ENCODE measurements at places on chromosomes 16 and 17.
A peak's percentile ranks its signal among the peaks of the same experiment; 100 is the strongest.

- no peak for DNase-seq
Measured at GRCh38 chr17:2468270-2468669, 43.4 kb downstream of the METTL16 start.

- DNase-seq = no peak
Measured at GRCh38 chr17:55285340-55286301, 20.9 kb downstream of the HLF start.

DNA sequence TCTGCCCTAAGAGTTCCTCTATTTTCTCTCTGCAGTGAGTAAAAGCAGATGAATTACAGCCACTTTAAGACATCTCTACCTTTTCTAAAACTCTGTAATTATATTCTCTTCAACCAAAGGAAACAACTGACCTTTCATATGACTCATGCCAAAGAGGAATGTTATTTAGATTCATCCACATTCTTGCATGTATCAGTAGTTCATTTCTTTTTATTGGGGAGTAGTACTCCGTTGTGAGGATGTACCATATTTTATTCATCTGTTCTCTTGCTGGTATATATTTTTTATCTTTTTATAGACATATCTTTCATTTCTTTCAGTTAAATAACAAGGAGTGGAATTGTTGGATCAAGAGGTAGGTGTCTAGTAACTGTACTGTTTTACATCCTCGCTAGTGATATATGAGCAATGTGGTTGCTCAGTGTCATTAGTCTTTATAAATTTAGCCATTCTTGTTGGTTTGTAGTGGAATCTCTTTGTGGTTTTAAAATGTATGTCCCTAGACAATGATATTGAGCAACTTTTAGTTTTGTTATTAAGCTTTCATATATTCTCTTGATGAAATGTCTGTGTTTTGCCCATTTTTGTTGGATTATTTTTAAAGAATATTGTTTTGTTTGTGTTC, 7.8 kb upstream of the MYH8 start:
- no peak for DNase-seq

- peak; percentile 76 for DNase-seq
Measured at GRCh38 chr17:77365584-77366186, 224.9 kb downstream of the SEC14L1 start.

GRCh38 chr17:38605411-38605840, 326 bp downstream of the SRCIN1 start:
- no peak for DNase-seq

DNA sequence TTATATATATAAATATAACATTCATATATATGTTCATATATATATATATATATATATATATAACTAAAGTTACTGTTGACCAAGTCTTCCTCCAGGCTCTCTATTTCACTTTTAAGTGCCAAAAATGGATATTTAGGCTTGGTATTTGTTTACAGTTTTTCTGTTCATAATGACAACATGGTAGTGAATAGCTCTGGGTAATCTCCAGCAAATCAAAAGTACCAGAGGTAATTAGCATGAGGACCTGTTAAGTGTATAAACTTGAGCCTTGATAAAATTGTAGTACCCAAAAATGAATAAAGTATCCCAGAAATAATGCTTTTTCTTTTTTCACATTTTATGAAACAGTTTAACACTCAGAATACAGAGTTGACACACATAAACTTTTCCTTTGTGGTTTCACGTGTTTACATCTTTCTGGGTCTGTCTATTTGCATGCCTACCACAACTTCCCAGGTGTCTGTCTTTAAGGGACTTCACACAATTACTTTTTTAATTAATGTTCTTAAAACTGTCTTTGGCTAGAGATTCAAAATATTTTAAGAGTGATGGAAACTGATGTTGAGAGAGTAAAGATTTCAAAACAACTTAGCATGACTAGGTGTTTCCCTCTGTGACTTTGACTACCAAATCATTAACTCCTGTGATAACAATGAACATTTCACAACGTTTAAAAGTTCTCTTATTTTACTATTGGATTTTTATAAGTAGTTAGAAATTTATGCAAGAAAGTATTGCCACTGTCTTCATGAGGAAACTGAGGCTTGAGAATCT, 47.9 kb downstream of the RABEP1 start:
- no peak for DNase-seq

- no peak for DNase-seq
Measured at GRCh38 chr16:47949714-47950113, 206.1 kb downstream of the ABCC12 start.

DNA sequence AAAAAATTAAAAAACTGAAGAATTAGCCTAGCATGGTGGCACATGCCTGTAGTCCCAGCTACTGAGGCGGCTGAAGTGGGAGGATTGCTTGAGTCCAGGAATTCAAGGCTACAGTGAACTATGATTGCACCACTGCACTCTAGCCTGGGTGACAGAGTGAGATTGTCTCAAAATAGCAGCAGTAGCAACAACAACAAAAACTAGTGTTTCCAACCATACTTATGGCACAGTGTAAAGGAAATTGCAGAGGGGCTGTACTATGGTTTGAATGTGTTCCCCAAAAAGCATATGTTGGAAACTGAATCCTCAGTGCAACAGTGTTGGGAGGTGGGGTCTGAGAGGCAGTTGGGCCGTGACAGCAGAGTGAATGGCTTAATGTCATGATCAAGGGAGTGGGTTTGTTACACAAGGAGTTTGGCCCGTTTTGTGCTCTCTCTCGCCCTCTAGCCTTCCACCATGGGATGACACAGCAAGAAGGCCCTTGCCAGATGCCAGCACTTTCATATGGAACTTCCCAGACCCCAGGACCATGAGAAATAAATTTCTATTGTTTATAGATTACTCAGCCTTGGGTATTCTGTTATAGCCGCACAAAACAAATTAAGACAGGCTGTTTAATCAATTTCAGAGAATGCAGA, 70.0 kb downstream of the PGS1 start:
- DNase-seq = no peak

DNA sequence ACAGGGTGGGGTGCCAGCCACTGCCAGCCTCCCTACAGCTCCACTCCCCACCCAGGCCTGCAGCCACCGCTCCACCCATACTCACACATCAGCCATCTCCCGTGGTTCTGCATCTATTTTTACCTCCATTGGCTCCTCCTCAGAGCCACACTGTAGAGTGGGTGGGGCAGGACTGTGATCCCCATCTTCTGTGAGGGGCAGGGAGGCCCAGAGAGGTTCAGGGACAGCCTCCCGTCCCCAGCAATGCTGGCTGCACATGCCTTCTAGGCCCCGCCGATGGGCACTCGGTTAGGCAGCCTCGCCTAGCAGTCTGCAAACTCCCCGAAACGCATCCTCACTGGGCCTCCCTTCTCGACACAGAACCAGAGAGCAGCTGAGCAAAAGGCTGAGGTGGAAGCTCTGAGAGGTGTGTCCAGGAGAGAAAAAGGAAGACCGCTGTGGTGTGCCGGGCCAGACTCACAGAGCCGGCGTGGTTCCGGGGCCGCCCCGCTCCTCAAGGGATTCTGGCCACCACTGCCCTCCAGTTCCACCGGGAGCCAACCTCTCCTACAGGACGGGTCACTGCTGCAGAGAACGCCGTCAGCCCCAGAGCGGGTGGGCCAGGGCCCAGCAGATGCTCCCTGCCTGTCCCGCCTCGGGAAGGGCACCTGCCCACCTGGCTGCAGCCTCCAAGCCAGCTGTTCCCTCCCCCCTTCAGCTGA, 71.9 kb downstream of the ABR start:
- DNase-seq = peak; percentile 68

DNA sequence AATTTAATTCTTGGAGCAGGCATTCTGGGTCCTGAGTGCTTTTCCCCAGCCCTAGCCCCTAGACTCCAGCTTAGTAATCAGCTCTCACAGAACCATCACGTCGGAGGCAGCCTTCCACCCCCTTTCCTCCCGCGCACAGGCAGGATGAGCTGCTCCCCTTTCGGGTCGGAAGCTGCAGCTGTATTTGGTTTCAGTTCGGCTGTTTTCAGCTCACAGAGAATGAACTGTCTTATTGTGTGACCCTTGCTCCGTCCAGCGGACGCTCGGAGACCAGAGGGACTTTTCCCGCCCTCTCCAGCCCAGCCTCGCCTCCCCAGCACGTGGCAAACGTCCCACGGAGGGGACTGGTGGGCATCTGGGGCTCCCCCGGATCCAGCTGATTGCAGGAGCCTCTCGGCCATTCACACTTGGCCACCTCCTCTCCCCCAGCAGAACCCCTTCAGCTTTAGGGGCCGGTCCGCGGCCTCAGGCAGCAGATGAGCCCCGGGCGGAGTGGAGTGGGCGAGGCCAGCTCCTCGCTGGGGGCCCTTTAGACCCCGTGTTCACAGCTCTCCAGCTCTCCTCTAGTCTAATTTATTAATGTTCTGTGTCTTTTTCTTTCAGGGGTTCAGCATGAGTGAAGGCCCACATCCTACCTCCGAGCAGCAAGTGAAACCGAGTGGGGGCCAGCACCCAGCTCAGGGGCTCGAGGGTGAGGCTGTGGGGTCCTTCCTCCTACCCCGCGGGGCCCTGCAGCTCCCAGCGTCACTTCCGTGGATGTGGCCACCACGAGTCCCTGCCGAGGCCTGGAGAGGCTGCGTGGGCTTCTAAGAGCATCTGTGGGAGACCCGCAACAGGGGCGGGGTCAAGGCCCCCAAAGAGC, 863 bp upstream of the UTS2R start:
- peak; percentile 68 for DNase-seq

GRCh38 chr16:66871840-66872239, 8.5 kb upstream of the PDP2 start:
- DNase-seq = no peak

- DNase-seq = peak; percentile 70
Measured at GRCh38 chr16:66523861-66524354, 26.0 kb downstream of the TK2 start.

GRCh38 chr17:64309710-64310109, 46.6 kb upstream of the TEX2 start:
- no peak for DNase-seq

DNA sequence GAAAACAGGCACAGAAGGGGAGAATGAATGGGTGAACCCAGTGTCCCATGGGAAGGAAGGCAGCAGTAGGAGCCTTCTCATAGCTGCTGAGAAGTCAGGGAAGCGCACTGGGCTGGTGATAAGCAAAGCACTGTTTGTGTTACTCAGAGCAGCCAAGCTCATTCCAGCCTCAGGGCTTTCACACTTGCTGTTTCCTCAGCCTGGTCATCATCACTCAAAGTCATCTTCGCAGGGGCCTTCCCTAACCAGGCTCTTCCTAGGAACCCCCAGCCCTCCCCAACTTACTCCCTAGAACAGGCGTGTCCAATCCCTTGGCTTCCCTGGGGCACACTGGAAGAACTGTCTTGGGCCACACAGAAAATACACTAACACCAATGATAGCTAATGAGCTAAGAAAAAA, 32.1 kb upstream of the LONP2 start:
- no peak for DNase-seq

DNA sequence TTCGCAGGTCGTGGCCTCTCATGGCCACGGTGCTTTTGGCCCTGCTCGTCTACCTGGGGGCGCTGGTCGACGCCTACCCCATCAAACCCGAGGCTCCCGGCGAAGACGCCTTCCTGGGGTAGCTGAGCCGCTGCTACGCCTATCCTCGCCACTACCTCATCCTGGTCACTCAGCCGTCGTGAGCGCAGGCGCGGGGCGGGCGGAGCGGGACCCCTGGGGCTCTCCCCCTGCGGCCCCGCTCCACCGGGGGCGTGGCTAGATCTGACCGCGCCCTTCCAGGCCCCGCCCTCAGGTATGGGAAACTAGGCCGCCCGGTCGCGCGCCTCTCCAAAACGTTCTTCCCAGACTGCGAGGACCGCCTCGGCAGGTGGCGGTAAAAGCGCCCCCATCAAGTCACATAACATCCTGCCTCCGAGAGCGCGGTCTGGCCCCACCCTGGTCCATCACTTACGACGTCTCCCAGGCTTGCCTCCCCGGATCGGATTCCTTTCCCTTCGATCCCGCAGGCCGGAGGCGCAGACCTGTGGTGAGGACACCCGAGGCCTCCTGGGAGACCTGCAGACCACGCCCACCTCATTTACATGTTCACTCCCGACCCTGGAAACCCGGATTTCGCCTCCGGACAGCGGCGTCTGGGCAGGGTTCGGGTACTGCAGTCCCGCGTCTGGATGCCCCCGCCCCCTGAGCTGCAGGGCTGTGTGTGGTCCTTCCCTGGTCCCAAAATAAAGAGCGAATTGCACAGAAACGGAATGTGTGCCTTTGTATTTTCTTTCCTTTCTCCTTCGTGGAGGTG, 91.5 kb upstream of the TMEM97 start:
- DNase-seq = peak; percentile 67
